ENCODE measurements at places on chromosomes 2 and 18.

GRCh38 chr2:8448824-8449556 lies 232.9 kb upstream of the ID2 start:
- DNase-seq: no peak

DNA sequence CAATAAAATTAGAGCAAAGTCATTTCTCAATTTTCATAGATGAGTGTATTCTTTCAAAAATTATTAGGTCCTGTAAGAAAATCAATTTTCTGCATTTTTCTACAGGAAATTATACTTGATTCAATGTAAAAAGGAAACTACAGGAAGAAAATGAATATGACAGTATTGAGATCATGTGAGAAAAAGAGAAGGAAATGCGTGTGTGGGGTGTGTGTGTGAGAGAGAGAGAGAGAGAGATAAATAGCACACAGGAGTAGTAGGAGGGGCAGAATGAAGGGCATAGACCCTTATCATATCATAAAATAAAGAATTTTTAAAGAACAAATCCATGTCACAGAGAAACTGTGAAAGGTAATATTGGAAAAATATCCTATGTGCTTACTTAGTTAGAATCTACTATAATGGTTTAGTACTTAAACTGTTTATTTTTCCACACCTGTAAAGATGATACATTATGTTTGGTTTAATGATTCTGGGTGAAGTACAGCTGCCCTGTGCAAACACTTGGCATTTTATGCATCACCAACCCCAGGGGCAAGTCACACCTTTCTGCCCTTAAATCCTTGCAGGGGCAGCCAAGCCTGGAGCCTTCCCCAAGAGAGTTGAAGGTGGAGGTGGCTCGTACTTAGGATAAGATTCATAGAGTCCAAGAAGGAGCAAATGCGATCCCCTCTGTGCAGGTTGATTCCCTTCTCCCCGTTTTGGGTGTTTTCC lies 276.4 kb downstream of the TGIF1 start:
- DNase-seq: no peak

DNA sequence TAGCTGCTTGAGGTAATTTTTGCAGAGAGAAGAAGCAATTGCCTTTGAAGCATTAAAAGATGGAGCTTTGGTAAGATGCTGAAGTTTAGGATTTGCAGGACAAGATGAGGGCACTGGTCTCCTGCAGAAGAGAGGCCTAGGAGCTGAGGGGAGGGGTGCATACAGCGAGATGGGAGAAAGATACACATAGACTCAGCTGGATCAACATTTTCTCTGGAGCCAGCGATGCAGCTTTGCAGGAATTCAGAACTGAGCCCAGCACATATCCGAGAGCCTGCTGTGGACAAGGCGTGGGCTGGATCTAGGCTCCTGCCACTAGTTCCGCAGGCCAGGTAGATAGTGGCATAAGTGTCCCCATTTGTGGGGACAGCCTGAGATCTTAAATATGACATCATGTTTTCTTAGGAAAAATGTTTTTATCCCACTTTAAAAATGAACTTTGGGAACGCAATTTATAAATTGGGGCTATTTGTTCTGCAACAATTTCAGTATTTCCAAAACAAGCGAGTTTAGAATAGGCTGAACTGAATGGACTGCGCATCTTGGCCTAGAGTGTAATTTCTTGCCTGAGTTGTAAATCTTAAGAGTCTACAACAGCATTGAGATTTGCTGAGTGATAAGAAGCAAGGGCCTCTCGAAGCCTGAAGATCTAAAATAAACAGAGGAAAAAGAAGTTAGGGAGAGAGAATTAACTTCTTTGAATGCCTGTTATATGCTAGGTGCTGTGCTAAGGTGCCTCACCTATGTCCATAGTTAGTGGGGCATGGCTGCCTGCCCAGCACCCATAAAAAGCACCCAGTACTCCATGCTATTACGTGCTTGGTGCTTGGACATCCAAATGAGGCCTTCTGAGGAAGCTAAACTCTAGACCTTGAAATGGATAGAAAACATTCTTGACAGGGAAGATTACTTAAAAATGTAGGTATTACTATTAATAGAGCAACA lies 17.3 kb downstream of the GRHL1 start:
- no peak for DNase-seq

GRCh38 chr2:238743243-238744065 lies 104.4 kb upstream of the TWIST2 start:
- no peak for DNase-seq

- no peak for DNase-seq
These were observed 464.5 kb upstream of the SALL3 start for GRCh38 chr18:78514910-78515670.

GRCh38 chr2:10392951-10393639 lies 55.0 kb downstream of the ODC1 start:
- DNase-seq: no peak

DNA sequence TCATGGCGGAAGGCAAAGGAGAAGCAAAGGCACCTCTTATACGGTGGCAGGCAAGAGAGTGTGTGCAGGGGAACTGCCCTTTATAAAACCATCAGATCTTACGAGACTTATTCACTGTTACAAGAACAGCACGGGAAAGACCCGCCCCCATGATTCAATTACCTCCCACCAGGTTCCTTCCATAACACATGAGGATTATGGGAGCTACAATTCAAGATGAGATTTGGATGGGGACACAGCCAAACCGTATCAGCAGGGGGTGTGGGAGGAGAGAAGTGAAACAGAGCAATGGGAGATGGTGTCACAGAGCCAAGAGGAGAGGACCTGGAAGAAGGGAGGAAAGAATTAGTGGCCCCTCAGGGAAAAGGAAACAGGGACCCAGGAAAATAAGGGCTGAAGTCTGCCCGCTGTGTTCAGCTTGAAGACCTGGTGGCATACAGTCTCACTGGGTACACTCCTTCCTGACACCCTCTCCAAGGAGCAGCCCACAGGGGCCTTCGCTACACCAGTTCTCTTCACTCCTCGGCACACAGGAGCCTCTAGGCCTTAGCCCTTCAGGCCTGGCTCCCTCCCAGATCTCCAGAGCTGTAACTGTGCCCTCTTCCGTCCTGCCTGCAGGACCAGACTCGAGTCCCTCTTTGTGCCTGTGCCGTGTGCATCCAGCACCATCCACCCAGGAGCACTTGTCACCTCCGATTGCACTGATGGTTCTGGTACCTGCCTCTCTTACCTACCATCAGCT lies 262.1 kb downstream of the EIPR1 start:
- DNase-seq: no peak

- no peak for DNase-seq
These were observed 104.2 kb downstream of the LRP2 start for GRCh38 chr2:169258045-169258601.

GRCh38 chr2:222548992-222549391 lies 106.9 kb downstream of the FARSB start:
- no peak for DNase-seq

DNA sequence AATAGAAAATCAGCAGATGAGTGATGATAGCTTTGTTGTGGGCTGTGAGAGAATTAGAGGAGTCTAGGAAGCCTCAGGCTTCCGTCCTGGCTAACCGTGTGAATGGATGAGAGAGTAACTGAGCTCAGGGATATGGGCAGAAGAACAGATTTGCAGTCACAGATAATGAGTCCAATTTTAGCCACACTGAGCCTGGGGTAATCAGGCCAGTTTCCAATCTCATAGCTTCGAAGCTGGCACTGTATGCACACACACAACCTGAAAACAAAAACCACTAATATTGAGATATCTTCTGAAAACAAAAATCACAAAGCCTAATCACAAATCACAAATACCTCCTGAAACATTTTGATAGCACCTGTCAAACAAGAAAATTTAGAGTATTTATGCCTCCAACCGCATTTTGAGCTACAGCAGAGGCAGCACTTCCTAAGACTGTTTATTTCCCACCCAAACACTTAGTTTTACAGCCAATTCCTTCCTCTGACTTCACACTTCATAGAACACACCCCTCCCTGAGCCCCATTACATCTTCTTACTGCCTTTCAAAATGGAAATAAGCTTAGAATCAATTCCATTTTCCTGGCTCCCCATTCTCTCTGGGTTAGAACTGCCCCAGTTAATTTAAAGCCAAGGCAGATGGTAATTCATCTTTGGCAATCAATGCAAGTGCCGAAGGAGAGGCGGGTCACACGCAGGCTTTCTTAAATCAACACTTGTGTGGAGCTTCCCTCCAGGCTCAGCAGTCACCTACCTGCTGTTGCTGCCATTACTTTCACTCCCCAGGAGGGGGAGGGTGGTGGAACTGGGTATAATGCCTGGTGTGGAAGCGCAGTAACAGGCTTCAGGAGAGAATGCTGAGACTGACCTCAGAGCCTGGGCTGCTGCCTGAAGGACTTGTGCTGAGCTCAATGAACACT lies 18.9 kb downstream of the TTR start:
- no peak for DNase-seq

DNA sequence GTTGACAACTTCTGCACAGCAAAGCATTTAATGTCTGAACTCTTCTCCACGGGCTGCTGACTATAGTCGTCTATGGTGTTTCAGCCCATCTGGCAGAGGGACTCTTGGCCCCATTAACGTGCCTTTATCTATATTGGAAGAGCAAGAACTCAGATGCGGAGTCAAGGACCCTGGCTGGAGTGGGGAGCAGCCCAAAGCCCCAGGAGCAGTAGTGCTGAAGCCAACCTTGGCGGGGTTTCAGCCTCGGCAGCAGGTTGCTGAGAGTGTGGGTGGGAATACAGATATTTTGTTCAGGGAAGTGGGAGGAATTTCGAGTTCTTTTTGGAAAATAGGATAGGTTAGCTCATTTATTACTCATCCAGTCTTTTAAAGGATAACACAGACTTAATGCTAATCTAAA lies 34.2 kb downstream of the TMEM17 start:
- DNase-seq: no peak

GRCh38 chr18:9404565-9405060 lies 70.0 kb downstream of the TWSG1 start:
- DNase-seq: no peak

DNA sequence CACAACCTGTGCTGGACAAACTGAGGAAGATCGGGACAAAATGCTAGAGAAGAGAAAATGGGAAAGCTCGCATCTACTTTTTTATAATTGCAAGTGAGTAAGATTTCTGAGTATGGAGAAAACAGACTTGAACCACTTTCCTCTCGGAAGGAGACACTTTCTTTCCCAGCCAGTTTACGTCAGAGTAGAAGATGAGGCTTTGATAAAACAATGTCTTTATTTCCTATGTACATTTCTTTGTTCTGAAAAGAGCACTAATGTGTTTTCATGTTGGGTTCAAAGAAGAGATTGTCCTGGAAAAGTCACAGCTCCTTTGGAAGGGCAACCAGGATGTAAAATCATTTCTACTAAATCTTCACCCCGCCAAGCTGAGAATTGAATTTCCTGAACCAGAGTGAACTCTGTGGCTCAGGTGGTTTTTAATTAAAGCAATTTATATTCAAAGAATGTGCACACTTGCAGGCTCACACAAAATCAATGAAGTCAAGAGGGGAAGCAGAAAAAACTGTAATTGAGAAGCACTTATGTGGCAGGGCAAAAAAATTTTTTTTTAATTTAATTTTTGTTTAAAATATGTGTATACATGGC lies 23.4 kb upstream of the ITGA6 start:
- no peak for DNase-seq

- no peak for DNase-seq
These were observed 97.1 kb downstream of the SH3RF3 start for GRCh38 chr2:109226128-109226527.

DNA sequence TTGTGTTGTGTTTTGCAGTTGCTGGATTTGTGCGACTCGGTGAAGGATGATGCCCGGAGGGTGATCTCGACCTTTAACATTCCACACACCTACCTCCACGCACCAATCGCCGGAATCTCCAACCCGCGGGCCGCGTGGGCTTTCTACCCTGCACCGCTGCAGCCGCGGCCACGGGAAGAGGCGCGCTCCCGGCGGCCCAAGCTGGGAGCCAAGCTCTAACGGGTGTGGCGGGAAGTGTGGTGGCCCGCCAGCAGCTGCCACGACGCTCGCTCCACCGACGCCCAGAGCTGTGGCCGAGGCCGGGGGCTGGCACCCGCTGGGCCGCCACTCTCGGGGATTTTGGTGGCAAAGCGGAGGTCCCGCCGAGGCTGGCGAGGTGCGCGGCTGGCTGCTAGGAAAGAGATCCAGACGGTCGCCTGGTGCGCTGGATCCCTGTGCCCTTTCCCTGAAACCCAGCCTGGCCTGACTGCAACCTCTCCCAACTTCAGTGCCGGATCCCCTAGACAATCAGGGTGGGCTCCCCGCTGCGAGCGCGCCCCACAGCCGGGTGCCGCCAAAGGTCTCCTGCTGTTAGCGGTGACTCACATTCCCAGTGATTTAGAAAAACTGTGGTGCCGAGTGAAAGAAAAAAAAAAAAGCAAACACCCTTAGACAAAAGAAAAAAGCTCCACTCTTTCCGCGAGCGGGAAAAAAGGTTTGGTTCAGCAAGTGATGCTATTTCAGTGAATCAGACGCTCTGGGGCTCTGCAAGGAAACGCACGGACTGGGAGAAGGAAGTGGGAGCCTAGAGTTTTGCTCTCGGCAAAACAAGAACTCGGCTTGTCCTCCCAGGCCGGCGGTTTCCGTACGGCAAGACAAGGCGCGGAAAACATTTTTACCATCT lies 2.9 kb upstream of the BCL2L11 start:
- peak; percentile 29 for DNase-seq

- peak; percentile 15 for DNase-seq
These were observed 40.4 kb downstream of the CYRIA start for GRCh38 chr2:16625201-16625729.

DNA sequence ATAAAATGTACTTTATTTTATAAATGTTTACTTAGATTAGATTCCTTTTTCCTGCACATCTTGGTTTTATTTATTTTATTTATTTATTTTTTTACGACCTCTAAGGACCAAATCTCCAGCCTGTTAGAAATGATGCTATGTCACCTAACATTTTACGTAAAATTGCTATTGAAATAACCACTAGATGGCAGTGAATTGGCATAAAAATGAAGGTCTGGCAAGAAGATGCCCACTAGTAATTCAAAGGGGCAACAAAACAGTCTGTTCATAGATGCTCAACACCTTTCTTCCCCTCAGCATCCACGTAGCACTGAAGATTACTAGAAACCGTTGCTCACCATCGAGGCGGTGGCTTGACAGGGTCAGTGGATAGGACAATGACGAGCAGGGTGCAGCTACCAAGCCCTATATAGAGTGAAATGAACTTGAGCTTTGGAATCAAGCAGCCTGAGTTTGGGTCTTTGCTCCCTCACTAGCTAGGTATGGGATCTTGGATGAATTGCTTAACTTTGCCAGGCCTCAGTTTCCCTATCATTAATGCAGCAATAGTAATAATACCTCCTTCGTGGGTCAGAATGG lies 128.7 kb upstream of the L3MBTL4 start:
- no peak for DNase-seq
